Activated CD4-positive, alpha-beta T cell treated with anti-CD3 and anti-CD28 coated beads, Interleukin-2, amount 50 U/mL, for 48 hours (primary cell): ENCODE measurements at places on chromosomes 11 and 22.
A peak's percentile ranks its signal among the peaks of the same experiment; 100 is the strongest.

DNA sequence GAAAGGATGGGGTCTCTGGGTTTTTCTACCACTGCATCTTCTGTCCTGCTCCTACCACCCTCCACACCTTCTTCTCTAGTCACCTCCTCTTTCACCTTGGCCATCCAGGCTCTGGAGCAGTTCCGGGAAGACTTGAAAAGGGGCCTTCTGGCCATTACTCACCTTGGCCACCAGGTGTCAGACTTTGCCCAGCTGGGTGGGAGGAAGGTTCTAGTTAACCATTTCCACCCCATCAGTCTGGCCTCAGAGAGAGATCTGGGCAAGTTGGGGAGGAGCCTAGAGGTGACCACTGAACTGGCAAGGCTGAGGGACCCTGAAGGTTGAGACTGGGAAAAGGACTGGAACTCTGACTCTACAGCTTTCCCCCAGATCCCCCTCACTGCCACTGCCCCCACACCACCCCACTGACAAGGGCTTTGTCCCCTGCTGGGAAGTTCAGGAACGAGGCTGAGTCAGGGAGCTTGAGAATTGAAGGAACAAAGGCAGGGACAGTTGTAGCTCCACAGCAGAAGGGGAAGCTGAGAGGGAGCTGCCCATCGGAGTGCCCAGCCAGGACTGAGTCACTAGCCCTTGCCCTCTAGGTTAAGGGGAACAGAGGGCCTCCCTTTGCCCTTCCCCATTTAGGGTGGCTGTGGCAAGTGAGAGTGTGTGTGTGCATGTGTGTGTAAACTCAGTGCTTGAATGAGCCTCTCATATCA is 3.7 kb upstream of the POLD4 start:
- peak; percentile 67 for DNase-seq

DNA sequence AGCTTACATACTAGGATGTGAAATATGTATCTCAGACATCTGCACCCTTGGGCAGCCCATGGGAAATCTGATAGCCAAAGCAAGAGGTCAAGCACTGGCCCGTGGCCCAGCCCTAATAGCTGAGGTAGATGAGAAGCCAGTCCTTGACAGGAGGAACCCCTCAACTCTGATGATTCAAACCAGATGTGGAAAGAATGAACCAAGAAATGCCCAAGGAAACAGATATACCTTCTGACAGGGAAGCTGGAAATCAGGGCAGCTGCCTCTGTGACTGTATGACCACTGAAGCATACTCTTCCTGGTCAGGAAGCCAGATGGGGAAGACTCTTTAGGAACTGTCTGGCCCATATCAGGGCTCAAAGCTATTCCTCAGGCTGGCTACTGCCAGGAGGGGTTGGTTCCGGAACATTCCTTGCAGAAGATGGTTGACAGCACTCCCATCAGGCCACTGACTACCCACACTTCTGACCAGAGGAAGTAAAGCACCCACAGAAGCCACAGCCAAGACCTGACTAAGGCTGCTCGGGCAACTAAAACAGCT is 124.2 kb downstream of the SWAP70 start:
- DNase-seq: no peak

GRCh38 chr11:102287964-102288724 is 29.1 kb upstream of the BIRC3 start:
- DNase-seq: peak; percentile 28

DNA sequence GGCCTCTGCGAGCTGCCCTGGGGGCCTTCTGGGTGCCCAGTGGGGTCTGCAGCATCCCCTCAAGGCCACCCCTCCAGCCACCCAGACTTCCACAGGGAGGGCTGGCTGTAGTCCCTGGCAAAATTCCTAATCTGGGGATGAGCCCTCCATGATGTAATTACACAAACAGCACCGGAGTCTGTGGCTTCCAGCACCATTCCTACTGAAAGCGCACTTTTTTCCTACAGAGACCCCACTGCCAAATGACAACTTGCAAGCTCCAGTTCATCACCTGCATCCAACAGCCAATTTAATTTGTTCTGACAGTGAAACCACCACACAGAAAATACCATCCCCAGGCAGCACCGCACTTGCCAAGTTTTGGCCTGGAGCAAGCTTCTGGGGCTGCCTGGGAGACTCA is 70.4 kb downstream of the TRMU start:
- no peak for DNase-seq

DNA sequence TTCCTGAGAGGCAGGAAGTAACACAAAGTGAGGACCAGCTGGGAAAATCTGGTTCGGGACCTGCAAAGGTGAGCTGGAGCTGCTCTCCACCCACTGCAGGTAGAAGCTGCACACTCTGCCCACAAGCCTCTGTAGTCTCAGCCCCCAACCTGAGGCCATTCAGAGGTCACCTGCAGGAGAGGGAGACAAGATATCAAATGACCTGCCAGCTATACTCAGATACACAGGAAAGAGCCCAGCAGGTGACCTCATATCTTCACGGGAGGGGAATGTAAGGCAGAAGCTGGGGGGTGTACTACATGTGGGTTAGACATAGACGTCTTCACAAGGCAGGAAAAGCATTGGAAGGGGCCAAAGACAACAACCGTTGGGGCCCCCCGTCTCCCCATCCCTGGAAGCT is 86.1 kb downstream of the APIP start:
- DNase-seq: no peak

DNA sequence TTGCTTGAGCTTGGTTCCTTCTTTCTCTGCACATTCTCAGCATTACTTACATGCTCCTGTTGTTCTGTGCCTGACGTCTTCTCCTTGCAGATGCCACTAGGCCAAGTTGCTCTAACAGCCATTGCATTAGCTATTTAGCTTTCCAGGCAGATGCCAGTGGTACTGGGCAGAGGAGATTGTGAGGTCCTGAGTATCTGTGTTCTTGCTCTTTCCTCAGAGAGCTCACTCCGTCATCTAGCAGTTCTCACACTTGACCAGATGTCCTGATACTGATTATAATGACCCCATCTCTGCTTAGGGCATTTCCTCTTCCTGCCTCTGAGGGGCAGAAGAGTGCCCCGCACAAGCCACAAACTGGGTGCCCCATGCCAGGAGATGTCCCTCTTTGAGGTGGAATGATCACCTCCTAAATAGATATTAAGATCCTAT is 30.7 kb downstream of the ARHGAP1 start:
- DNase-seq: no peak
